ENCODE measurements at places on chromosomes 7 and 10.

DNA sequence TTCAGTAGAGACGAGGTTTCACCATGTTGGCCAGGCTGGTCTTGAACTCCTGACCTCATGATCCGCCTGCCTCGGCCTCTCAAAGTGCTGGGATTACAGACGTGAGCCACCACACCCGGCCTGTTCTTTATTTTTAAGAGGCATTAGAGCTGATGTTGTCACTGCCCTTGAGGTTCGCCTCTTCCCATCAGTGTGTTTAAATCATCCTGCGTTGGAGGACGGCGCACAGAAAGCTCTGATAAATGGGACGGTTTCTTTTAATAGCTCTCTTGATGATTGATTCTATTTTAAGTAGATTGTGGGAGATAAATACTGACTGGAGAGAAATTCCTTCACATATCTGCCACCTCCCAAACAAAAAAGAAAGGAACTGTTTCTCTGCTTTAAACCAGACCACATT is 29.0 kb downstream of the UPP1 start:
- no peaks in the 10 kb centered on the region for H3K4me1 ChIP-seq
- H3K27ac ChIP-seq = no peak overlapping the region
- no peak overlapping the region for H3K4me3 ChIP-seq

DNA sequence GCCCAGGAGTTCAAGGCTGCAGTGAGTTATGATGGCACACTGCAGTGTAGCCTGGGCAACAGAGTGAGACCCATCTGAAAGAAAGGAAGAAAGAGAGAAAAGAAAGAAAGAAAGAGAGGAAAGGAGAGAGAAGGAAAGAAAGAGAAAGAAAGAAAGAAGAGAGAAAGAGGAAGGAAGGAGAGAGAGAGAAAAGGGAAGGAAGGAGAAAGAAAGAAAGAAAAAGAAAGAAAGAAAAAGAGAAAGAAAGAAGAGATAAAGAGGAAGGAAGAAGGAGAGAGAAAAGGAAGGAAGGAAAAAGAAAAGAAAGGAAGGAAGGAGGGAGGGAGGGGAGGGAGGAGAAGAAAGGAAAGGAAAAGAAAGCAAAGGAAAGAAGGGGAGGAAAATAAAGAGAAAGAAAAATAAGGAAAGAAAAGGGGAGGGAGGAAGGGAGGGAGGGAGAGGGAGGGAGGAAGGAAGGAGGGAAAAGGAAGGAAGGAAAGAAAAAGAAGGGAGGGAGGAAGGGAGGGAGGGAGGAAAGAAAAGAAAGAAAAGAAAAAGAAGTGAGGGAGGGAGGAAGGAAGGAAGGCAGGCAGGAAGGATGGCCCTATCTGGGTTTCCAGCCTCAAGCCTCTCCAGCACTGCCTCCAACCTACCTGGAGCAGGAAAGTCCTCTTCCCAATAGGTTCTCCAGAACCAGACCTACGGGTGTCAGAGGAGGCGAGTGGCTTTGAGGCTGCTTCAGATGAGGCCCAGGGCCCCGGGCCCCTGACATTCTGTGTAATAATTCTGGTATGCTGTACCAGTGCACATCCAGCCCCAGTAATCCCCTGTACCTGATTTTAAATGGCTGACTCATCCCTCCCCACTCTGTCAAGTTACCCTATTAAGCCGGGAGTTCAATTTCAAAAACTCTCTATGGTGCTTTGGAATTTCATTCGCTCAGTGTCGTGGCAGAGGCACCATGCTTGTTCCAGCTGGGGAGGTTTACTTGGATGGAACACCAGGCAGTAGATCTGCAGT is 6.8 kb upstream of the PARD3 start:
- DNase-seq = no peak
- H3K27ac ChIP-seq = no peak overlapping the region
- peaks cover 6% of the 10 kb centered on the region for H3K27me3 ChIP-seq
- H3K36me3 ChIP-seq = no peaks in the 10 kb centered on the region
- no peak overlapping the region for H3K4me3 ChIP-seq
- no peaks in the 10 kb centered on the region for H3K4me1 ChIP-seq

- H3K27ac ChIP-seq = no peak overlapping the region
- H3K36me3 ChIP-seq = no peaks in the 10 kb centered on the region
- DNase-seq = no peak
- no peaks in the 10 kb centered on the region for H3K4me1 ChIP-seq
These were observed 7.1 kb downstream of the MRC1 start for GRCh38 chr10:17816199-17816598.

- no peak overlapping the region for H3K27ac ChIP-seq
- H3K4me1 ChIP-seq = no peaks in the 10 kb centered on the region
- H3K27me3 ChIP-seq = no peaks in the 10 kb centered on the region
- no peaks in the 10 kb centered on the region for H3K36me3 ChIP-seq
These were observed 10.7 kb downstream of the SPAM1 start for GRCh38 chr7:123935436-123936381.

Data from H1 (cell line).